Mucosa of gallbladder (tissue), 1 donor: ENCODE measurements at places on chromosomes 1 and 21.

DNA sequence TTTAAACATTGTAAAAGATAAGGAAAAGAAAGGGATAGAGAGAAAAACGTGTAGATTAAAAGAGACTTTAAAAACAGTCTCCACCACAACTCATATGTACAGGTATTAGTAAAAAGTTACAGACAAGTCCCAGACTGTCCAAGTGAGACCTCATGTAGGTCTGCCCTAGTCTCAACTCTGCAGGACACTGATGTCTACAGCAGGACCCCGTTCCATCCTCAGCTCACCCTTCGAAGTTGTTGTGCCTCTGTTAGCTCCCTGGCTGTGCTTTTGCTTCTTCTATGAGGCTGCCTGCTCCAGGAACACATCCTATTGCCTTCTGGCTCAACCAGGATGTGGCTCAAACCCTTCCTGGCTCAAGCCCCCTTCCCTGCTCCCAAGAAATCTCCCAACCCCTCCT is 72.9 kb upstream of the FBXO28 start:
- no peak for DNase-seq

DNA sequence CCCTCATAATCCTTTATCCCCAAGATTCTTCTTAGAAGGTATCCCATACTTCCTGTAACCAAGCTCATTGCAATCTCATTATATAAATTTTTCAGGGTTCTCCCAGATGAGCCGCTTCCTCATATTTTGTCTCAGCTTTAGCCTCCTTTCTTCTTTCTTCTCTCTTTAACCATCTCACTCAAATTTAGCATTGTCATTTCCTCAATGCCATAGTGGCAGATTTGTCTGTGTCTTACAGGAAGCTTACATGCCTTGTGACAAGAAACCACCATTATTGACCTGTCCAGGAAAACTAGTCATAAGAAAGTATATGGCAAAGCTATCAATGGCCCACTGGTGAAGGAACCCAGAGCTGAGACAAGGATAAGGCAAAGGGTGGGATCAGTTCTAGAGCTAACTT is 6.0 kb upstream of the FCRL2 start:
- no peak for DNase-seq

DNA sequence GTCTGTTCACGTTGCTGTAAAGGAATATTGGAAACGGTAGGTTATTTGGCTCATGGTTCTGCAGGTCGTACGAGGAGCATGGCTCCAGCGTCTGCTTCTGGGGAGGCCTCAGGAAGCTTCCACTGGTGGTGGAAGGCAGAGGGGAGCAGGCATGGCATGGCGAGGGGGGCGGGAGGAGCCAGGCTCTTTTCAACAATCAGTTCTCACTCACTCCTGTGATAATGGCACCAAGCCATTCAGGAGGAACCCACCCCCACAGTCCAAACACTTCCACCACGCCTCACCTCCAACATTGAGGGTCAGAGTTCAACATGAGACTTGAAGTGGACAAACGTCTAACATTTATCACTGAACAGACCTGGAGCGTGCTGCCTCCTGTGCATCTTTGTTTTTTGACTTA is 141.2 kb downstream of the PGBD5 start:
- DNase-seq = no peak

DNA sequence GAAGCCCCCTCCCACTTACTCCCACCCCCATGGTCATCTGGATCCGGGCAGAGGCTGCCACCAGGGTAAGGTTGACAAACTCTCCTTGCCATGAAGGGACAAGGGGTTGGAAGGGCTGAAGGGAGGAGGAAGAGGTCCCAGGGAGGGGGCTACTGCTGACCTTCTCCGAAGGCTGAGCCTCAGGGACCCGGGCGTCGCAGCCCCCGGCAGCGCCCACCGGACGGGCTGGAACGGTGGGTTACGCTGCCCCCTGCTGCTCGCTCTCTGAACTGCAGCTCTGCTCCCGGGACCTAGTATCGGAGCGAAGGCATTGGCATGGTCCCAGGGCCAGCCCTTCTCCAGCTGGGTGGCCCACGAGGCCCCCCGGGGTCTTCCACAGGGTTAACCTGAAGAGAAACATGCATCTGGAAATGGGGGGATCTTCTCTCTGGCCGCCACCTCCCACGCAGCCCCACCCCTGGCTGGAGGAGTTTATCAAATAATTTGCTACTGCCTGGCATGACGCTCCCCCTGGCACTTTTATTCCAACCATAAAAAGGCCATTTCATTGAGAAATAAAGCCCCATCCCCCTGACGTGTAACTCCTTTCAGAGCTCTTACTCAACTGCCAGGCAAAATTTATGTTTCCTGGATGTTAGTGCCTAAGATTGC is 70.4 kb upstream of the TARDBP start:
- DNase-seq = peak; percentile 47

- peak; percentile 51 for DNase-seq
Observed at GRCh38 chr1:151611288-151611790, 511 bp upstream of the SNX27 start.

GRCh38 chr1:201307231-201307630 is 23.9 kb downstream of the PKP1 start:
- no peak for DNase-seq

- no peak for DNase-seq
Observed at GRCh38 chr1:109484519-109484975, 842 bp downstream of the ATXN7L2 start.

DNA sequence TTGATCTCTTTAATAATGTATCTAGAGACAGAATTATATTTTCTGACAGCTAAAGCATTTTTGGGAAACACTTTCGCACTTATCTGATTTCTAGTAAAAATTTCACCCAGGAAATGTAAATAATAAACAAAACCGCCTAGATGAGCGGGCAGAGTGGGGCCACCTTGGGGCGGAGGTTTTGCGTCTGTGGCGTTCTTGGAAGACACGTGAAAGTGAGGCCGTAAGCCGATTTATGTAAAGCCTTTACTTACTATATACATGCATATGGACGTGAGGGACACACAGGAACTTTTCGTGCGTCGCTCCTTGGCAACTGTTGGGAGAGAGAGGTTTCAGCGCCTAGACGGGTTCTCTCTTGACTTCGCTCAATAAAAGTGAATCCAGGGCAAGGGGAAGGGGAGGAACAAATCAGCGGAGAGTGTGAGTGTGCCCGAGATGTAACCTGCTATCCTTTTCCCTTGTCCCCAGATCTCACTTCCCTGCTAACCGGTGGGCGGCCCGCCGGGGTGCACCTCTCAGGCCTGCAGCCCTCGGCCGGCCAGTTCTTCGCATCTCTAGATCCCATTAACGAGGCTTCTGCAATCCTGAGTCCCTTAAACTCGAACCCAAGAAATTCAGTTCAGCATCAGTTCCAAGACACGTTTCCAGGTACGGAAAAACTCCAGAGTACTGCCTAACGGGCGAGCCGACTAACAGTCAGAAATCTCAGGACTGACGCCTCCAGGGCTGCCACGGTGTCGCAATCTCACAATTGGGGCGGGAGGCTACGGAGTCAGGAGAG is 1.7 kb downstream of the HLX start:
- DNase-seq = no peak

- no peak for DNase-seq
Observed at GRCh38 chr1:80367058-80367457, 1360.5 kb upstream of the ADGRL4 start.

- no peak for DNase-seq
Observed at GRCh38 chr21:42282021-42282420, 33.2 kb downstream of the TFF3 start.

DNA sequence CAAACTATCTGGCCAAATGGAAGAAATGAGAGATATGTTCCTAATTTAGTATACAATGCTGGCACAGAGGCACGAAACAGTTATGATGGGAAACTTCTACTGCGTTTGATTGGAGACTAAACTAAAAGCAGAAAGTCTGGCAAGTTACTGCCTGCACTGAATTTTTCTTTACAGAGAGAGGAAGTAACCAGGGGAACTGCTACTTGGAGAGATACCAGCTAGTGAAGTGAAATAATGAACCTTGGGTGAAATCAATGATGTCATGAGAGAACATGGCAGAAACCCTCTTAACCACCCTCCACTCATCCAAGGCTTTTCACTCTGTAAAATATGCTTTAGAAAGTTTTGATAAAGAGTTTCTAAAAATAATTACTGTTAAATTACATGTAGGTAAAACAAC is 29.3 kb downstream of the NIBAN1 start:
- no peak for DNase-seq

GRCh38 chr1:83090195-83090594 is 908.7 kb downstream of the TTLL7 start:
- DNase-seq = no peak

DNA sequence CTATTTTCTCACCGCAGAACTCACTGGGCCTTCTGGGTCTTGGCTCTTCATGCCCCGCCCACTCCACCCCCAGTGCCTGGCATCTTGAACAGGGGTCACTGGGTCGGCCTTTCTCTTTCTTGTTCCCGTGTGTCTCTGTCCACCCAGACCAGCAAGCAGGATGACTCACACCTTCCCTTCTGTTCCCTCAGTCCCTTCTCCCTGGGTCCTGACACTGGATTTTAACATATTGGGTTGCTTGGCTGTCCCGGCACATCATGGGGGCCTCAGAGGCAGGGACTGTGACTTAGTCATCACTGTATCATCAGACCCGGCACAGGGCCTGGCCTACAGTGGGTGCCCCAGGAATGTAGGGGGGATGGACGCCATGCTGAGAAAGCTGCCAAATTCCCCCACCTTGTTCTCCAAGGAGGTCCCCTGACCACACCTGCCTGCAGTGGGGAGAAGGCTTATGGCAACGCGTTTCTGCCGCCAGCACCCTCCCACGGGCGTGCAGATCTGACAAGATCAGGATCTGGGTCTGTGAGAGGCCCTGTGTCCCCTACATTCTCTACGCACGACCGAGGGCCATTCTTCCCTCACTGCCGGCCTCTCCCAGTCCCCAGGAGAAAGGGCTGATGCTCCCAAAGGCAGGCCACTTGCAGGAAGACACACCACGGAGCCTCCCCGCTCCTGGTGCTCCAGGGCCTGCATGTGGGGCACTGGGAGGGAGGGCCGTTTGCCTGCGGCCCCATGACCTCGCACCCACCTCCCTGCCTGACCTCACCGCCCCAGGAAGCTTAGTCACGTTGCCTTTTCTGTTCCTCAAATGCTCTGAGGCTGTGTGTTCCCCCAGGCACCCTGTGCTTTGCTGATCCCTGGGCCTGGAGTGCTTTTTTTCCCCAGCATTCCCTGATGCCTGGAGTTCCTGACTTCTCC is 157.2 kb upstream of the TMEM51 start:
- DNase-seq = no peak
